GM04504 (cell line): ENCODE measurements at places on chromosomes 1 and 21.

GRCh38 chr1:43067977-43068751, 103.9 kb downstream of the EBNA1BP2 start:
- no peak for DNase-seq

DNA sequence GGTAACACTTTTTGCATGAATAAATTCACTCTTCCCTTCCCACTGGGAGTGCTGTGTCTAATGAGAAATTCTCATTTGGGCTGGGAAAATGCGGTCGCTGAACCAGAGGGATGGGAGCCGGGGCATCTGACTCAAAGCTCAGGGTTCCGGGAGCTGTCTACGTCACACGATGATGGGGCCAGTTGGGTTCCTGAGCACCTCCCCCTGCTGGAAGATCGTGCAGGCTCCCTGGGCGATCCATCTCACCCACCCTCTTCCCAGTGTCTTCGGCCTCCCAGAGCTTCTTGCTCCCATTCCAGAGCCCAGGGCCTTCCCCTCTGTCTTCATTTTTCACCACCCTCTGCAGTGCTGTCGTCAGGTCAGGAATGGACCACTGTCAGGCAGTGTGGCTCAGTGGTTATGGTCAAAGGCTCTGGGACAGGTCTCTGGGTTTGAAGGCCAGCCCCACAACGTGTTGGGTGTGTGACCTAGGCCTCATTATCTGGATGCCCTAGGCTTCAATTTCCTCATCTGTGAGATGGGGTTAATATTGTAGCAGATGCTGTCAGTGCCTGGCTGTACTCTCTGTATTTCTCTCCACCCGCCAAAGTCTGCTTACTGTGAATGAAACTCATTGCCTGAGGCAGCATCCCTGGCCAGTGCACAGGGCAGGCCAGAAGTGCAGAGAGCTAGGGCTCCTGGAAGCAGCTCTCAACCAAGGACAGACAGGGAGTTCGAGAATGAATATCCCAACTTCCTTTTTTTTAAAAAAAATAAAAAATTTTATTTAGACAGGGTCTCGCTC, 31.8 kb downstream of the IGSF21 start:
- DNase-seq: no peak

DNA sequence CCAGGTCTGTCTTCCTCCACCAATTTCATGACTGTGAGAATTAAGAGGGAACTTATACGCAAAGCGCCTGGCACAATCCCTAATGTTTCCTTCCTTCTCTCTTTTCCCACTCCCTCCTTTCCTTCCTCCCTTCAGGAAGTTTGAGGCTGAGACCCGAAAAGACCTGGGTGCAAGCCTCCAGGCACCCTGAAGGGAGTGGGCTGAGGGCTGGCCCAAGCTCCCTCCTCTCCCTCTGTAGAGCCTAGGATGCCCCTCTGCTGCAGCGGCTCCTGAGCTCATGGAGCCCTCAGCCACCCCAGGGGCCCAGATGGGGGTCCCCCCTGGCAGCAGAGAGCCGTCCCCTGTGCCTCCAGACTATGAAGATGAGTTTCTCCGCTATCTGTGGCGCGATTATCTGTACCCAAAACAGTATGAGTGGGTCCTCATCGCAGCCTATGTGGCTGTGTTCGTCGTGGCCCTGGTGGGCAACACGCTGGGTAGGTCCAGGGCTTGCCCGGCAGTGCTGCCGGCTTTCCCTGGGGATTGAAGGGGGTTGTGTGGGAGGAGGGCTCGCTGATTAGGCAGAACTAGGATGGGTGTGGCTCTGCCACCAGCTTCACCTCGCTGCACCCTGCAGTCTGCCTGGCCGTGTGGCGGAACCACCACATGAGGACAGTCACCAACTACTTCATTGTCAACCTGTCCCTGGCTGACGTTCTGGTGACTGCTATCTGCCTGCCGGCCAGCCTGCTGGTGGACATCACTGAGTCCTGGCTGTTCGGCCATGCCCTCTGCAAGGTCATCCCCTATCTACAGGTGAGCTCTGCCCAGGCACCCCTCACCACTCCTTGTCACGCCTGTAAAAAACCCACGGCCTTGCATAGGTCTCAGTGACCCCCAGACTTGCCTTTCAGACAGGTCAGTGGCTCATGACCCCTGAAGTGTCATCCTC, 1.7 kb downstream of the HCRTR1 start:
- no peak for DNase-seq

- no peak for DNase-seq
These were observed 161.4 kb downstream of the UCK2 start for GRCh38 chr1:165988817-165989216.

GRCh38 chr1:228735871-228736586, 750 bp downstream of the RHOU start:
- DNase-seq: no peak

- DNase-seq: no peak
These were observed 35.3 kb downstream of the SLC1A7 start for GRCh38 chr1:53107090-53107489.

DNA sequence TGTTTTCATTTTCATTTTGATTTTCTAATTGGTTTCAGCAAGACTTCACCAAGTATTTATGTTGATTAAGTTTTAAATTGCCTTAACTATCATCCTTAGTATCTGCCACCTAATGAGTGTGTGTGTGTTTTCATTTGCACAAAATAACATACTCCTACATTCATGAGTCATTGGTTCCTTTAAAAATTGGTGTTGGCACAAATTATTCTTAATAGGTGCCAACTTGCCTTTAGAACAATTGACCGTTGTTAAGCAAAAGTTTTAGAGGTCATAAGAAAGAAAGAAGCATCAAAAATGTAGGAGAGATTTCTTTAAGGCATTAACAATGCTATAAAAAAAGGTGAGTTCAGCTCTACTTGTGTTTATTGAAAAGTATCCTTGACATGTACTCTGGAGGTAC, 77.5 kb downstream of the FNBP1L start:
- DNase-seq: no peak

DNA sequence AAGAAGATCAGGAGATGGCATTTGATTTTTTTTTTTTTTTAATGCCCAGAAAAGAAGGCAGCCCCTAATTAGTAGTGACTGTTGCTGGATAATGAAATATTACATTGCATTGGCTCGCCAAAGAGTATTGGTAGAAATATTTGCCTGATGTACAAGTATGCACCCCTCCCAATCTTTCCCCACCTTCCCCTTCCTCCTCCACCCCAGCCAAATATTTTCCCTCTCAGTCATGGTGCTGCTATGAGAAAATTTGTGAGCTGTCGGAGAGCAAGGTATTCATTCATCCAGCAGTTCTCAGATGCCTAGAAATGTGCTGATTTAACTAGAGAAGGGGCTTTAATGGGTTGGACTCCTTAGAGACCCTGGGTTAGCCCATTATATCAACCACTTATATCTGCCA, 50.5 kb upstream of the IKBKE start:
- no peak for DNase-seq

- no peak for DNase-seq
These were observed 306.1 kb upstream of the FMN2 start for GRCh38 chr1:239785576-239785975.

DNA sequence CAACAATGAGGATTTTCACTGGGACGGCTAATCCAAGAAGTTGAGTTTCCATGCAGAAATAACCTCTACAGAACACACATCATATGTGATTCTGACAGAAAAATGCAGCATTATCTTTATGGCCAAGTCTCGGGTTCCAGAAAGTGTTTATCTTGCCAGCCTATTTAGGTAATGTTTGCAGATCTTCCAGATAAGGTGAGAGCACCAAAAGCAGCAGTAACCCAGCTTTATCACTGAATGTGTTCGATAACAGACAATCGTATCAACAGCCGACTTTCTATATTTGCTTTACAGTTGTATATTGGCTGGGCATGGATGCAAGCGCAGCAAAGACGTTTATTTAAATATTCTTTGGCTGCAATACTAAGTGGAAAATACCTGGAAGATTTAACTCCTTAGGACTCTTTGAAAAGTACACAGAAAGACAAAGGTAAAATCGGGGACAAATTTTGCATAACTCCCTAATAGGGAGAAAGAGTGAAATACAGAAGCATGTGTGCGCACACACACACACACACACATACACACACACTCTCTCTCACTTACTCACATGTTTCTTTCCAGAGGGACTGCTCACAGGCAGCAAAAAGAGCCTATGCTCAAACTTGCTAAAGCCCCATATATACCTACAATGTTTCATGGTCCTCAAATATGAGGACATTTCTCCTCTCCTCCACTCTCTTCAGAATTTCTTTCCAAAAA, 3.0 kb upstream of the CTSK start:
- no peak for DNase-seq

DNA sequence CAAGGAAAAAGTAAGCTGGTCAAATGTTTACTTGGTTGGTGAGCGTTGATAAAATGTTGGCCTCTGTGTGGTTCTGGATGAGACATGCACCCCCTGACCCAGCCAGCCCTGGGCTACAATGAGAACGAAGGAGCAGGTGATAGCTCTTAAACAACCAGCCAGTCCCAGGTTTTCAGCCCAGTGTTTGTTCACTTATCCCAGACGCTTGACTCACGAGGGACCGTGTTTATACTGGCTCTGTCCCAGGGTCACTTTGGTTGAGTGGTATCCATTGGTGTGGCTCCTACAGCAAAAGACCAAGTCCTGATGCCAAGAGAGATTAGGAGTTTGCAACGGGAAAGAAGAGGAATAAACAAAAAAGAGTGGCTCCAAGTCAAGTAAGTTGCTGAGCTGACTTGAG, 86.9 kb downstream of the KCNJ15 start:
- DNase-seq: no peak

DNA sequence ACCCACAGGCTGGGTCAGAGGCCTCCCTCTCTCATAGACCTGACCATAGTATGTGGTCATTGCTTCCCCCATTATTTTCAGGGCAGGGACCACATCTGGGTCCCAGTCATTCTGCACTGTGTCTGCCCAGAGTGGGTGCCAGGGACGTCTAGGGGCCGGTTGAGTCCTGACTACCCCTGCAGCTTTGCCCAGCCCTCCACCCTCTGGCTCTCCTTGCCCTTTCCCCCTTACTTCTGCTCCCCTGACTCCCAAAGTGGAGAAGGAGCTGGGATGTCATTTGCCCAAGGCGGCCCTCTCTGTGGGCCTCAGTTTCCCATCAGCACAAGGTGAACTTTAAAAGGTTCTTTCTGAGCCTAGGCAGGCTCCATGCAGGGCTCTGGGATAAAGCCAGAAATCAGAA, 4.3 kb upstream of the TTC22 start:
- no peak for DNase-seq

GRCh38 chr21:29238053-29238966, 60.4 kb upstream of the BACH1 start:
- DNase-seq: peak; percentile 17

GRCh38 chr1:92749024-92749634, 35.8 kb downstream of the EVI5 start:
- no peak for DNase-seq

DNA sequence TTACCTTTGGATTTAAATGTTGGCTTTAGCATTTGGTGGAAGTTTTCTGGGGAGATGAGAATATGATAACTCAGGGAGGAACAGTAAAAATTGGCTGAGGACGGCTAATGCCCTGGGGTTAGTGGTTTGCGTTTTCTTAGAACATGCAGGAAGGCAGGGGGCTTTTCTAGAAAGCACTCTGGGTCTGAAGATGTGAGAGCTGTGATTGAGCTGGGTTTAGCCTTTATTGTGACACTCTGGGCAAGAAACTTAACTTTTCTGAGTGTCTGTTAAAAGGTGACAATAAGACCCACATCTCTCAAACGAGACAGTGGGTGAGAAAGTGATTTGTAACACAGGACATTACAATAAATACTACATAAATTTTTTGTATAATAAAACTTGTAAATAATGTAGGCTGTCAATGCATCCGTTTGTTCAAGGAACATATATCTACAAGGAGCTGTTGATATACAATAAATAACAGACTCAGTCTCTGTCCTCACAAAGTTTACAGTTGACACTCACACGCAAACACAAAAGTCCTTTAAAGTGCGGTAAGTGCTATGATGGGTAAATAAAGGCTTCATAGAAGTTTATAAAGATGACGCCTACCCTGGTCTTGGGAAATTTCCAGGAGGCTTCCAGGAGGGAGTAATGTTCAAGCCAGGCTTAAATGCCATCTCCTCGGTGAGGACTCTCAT, 49.5 kb upstream of the MRPS6 start:
- no peak for DNase-seq

GRCh38 chr1:209490013-209490412, 93.5 kb upstream of the CAMK1G start:
- DNase-seq: no peak

- no peak for DNase-seq
These were observed 285.8 kb upstream of the NEGR1 start for GRCh38 chr1:72568113-72568512.

- no peak for DNase-seq
These were observed 105.1 kb downstream of the RAVER2 start for GRCh38 chr1:64849942-64850341.

DNA sequence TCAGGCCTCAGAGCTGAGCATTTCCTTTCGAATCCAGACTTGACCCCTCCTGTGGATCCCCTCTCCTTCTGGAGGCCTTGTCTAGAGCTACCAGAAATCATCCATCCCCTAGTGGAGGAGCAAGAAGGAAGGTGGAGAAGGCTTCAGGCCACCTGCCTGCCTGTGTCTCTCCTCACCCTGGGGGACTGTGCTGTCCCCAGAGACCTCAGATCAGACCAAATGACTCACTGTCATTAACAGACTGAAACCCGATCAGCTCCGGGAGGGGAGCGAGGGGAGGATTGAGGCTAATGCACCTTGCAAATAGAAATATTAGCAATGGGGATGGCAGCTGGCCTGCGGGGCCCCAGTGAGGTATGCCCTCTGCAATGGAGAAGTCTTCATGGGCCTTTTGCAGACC, 2.1 kb downstream of the MYBPH start:
- no peak for DNase-seq

- DNase-seq: no peak
These were observed 116.2 kb downstream of the HMCN1 start for GRCh38 chr1:185850366-185850765.

GRCh38 chr1:195604287-195604686, 1004.0 kb downstream of the KCNT2 start:
- DNase-seq: peak; percentile 44

DNA sequence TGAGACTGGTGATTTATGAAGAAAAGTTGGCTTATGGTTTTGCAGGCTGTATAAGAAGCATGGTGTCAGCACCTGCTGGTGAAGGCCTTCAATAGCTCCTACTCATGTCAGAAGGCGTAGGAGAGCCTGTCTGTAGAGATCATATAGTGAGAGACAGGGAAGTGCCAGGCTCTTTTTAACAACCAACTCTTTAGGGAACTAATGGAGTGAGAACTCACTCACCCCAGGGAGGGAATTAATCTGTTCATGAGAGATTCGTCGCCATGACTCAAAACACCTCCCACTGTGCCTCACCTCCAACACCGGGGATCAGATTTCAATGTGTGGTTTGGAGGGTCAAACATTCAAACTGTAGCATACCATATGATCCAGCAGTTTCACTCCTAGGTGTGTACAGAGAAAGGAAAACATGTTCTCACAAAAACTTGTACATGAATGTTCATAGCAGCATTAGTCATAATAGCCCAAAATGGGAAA, 72.6 kb downstream of the TTC3 start:
- no peak for DNase-seq

- DNase-seq: no peak
These were observed 377 bp downstream of the SAMD13 start for GRCh38 chr1:84301785-84302385.
